ENCODE measurements at places on chromosomes 12 and 14. TPM values are rescaled to one million over a fixed set of nuclear protein-coding genes. Genes with fewer than 3 reads are reported as not detected.

CD163 gene
- total RNA-seq: 0.15 TPM

SIX6 gene
- not detected for total RNA-seq

IGF1 gene
- not detected for total RNA-seq

P2RX2 gene
- not detected for total RNA-seq

TSPAN31 gene
- total RNA-seq: 17.7 TPM

TM9SF1 gene
- total RNA-seq: 67.1 TPM

KLHDC2 gene
- 31.7 TPM for total RNA-seq

TEX52 gene
- not detected for total RNA-seq

PDE3A gene
- total RNA-seq: 2.6 TPM

AICDA gene
- 0.13 TPM for total RNA-seq

MYF5 gene
- total RNA-seq: not detected

DNAH10 gene
- total RNA-seq: 0.29 TPM

OR4K14 gene
- total RNA-seq: not detected

GRIN2B gene
- total RNA-seq: 2.8 TPM

FRMD6 gene
- total RNA-seq: 44.2 TPM

RAB15 gene
- 22.0 TPM for total RNA-seq

TOMM20L gene
- total RNA-seq: not detected

CLSTN3 gene
- 13.6 TPM for total RNA-seq

SERPINA9 gene
- total RNA-seq: not detected

KLRK1 gene
- total RNA-seq: not detected

CMKLR1 gene
- 0.05 TPM for total RNA-seq

ADSS1 gene
- total RNA-seq: 6.4 TPM

PZP gene
- total RNA-seq: not detected

SYNDIG1L gene
- total RNA-seq: not detected

KLRC3 gene
- total RNA-seq: not detected

KITLG gene
- 14.2 TPM for total RNA-seq

SMCO2 gene
- total RNA-seq: 0.12 TPM

NTN4 gene
- 47.0 TPM for total RNA-seq

GDF11 gene
- 4.1 TPM for total RNA-seq

GLT8D2 gene
- 0.25 TPM for total RNA-seq

C12orf76 gene
- 7.1 TPM for total RNA-seq

NTS gene
- total RNA-seq: 51.2 TPM
